ENCODE measurements at places on chromosomes 12 and 14.

- no peak for DNase-seq
These were observed 38.8 kb upstream of the EML1 start for GRCh38 chr14:99754141-99755067.

DNA sequence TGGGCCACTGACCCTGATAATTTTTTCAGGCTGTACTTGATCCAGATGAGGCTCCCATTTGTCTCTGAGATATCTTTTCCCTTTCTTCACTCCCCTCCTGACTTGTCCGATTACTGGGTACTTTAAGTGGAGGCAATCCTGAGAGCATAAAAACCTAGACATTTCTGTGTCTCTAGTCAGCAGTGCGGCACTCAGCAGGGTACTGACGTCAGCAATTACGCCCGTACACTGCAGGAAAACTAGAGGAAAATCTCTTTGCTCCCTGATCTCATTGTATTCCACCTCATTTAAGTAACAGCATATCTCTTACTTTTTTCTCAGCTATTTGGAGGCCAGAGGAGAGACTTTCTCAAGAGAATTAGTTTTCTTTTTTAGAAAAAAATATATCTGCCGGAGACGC lies 315.5 kb upstream of the OR4E1 start:
- DNase-seq = no peak

GRCh38 chr12:41108032-41108431 lies 80.1 kb upstream of the PDZRN4 start:
- DNase-seq = no peak

DNA sequence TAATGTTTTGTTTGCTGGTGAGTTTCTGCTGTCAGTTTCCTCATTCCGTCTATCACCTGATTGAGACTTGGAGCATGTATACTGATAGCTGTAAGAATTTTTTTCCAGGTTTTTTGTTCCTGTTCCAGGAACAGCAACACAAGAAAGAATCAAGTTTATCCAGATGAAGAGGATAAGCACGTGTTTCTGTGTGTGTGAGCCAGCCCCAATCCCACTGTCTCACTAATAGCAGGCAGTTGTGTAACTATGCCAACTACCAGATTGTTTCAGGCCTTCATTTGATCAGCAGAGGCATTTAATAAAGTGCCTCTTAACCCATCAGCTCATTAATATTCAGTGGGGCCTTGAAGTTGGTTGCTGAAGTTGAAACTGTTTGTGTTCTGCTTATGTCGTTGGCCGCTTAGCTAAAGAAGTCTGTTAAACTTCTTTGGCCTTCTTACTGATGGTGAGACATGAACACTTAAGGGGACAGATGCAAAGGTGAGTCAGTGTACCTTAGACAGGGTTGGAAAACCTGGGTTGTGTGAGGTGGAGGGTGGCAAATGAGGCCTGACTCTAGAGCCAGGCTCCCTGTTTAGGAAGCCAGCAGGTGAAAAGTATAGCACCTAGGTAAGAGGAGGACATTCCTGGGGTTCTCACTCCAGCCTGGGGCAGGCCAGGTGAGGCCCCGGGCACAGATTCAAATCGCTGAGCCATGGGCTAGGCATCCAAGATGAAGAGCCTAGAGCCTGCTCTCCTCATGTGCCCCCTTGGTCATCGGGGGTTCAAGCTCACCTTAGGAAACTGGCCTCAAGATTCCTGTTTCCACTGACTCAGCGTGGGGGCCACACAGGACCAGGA lies 3.7 kb downstream of the ANKRD13A start:
- no peak for DNase-seq

DNA sequence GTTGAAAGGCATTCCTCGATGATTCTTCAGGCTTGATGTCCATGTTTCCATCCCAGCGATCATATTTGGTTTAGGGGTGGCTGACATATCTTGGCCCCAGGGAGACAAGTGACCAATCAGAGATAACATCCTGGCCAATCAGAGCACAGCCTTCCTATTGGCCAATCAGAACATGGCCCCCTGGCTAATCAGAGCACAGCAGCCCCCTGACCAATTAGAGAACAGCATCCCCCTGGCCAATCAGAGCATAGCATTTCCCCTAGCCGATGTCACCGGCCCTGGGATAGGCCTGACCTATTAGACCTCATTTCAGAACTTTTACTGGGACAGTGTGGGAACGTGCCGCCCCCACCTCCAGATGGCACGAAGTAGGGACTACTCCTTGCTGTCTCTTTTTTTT lies 182.2 kb downstream of the AACS start:
- peak; percentile 52 for DNase-seq

DNA sequence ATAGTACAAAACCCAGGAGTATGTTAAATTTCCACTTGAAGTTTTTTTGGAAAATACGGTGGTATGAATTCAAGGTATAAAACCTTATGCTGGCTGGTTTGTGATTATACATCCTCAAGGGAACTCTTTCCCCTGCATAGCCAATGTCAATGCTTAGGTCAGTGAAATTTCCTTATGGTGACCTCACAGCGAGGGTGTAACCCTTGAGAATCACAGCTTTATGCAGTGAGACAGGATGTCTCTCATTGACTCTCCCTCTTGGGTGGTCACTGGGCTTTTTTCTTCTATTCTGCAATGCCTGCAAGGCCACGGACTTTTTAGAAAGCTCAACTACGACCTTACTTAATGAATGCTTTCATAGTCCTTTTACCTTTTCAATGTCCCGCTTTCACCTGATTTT lies 64.4 kb downstream of the TMTC1 start:
- no peak for DNase-seq

DNA sequence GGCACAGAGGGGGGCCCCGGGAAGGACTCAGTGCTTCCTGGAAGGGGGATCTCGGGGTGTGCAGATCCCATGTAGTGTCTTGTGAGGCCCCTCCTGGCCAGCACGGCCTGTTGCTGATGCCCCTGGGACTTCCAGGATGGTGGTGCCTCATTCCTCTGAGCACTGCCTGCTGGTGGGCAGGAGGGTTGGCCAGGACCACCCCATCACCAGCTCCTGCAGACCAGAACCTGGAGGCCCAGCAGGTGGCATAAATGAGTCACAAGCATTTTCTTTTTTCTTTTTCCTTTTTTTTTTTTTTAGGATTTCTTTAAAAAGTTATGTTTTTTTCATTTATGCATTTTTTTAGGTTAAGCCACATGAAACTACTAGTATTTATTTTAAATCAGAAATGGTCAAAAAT lies 8.0 kb downstream of the MMP17 start:
- no peak for DNase-seq

DNA sequence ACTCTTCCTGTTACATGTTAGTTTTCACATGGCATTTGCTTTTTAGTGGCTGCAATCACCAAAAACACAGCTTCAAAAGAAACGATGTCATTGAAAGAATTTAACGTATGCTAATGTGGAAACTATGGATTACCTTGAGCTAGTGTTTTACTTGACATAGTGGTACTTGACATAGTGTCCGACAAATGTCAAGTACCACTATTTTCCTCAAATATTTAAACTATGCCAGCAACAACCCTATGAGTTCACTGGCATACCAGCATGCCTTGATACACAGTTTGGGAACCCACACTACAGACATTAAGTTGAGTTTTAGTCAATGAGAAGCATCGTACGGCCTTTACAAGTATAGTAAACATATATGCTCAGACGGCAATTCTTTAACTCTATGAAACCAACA lies 560.3 kb downstream of the GALC start:
- no peak for DNase-seq

DNA sequence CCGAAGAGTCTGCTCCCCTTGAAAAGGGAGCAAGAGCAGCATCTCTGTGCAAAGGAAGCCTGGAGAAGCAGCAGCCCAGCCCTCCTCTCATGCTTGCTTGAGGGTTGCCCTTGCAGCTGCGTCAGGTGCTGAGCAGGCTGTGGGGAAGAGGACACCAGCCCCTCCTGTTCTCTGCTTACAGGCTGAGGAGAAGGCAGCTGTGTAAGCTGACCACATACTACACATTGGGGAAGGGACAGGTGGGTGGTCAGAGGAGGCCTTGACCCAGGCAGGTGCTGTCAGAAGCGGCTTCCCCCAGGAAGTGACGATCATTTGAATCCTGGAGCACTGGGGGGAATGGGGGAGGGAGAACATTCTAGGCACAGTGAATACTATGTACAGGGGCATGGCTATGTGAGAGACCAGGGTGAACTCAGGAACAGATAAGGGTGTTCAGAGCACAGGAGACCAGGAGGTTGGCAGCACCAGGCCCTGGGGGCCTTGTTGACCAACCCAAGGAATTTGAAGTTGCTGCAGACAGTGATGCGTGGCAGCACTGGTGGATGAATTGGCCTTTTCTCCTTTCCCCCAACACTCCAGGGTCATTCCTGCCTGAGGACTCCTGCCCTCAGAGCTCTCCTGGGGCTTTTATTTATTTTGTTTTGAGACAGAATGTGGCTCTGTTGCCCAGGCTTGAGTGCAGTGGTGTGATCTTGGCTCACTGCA lies 2.7 kb upstream of the KLC1 start:
- no peak for DNase-seq

DNA sequence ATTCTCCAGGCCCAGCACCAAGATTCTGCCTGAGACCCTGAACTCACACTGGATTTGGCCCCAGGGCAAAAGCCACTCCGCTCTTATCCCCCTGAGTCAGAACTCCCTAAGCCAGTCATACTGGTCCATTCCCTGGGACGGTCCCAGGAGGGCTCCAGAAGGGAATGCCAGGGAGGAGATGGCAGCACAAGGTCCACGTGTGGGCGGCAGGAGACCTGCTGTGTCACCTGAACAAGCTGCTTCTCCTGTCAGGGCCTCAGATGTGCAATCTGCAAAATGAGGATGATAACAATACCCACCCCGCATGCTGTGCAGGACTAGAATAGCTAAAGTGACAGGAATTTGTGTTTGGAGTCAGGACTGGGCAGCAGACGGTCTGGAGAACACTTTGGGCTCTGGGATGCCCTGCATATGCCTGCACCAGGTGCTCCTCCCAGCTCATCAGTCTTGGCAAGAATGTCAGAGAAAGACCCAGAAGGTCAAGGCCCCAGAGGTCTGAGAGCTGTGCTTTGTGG lies 40.3 kb downstream of the CMKLR1 start:
- no peak for DNase-seq

DNA sequence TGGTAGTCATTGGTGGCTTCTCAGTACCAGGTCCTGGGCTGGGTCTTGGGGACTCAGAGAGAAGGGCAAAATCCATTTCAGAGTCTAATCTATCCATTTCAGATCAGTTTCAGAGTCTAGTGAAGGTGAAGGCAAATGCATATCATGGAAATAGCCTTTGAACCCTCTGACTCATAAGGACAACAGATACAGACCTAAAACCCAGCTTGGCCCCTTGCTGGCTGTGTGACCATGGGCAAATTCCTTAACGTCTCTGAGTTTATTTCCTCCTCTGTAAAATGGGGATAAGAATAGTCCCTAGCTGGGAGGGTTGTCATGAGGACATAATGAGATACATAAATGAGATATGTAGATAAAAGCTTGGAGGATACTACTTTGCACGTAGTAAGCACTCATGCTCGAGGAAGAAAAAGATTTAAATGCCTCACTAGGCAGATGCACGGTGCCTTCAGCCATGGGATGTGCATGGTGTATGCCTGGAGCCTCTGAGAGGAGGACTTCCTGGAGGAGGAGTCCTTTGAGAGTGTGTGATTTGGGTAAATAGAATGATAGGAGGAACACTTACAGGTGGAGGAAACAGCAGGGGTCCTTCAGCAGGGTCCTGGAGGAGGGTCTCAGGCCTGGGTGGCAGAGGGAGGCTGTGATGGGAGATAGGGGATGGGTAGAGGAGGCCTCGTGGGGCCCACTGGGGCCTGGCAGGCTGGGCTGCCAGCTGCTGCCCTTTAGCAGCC lies 8.0 kb downstream of the DTX1 start:
- DNase-seq = no peak

DNA sequence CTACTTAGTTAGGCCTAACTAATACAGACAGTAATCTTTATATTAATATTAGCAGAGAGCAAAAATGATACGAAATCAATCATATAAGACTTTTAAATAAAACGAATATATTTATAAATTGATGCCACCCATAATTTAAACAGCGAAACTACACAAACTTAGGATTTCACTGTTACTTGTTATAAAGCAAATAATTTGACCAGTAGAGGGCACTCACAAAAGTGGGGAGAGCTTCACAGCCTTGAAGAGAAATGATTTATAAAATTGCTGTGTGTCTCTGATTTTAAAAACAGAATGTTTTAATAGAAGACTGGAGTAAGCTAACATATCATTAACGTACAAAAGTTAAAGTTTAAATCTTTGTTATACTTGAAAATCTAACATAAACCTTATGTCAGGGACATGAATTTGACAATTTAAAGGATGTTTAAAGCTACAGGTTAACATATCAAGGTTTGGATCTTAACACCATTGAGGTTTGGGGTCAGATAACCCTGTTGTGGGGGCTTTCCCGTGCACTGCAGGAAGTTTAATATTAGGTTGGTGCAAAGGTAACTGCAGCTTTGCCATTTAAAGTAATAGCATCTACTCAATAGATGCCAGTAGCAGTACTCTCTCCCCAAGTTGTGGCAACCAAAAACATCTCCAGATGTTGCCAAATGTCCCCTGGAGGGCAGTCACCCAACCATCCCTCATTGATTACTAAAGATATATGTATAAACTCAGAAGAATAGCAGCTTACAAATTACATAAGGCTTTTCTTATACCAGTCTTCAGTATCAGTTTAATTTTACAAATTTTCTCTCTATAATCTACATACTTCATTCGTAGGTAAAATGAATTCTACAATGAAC lies 9.3 kb downstream of the KRAS start:
- DNase-seq = peak; percentile 14

DNA sequence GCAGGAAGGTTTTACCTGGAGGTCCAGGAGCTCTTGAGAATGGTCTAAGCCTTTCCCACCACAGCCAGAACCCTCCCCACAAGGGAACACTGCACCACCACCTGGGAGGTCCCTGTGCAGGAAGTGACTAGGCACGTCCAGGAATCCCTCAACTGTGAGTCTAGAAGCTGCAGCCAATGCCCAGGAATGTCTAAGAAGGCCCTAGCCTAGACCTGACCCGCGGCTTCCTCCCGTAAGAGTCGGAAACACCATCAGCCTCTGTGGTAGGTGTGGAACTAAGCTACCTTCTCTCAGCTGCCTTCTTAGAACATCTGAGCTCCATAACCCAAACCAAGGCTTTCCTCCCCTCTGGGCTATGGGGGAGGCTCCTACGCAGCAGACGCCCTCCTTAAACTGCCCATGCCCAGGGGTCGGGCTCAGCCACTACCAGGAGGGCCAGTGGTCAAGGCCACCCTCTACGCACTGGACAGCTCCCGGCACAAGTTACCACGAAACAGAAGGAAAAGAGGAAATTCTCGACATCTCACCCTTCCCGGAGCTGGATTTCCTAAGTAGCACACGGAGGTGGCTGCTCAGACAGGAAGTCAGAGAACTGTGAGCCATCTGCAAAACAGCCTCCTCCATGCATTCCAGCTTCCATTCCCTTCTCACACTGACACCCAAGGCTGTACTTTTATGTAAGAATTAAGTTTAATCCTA lies 25.5 kb downstream of the ZFYVE21 start:
- DNase-seq = no peak
